ENCODE measurements at places on chromosomes 7 and 10. TPM values are rescaled to one million over a fixed set of nuclear protein-coding genes. Genes with fewer than 3 reads are reported as not detected.

- no peaks in the 10 kb centered on the region for H3K36me3 ChIP-seq
- H3K27me3 ChIP-seq = no peaks in the 10 kb centered on the region
- H3K4me3 ChIP-seq = no peak overlapping the region
- no peak for DNase-seq
- H3K4me1 ChIP-seq = peaks cover 27% of the 10 kb centered on the region
- no peak overlapping the region for H3K27ac ChIP-seq
Measured at GRCh38 chr10:72106154-72106849, 18.0 kb upstream of the SPOCK2 start.

- H3K27ac ChIP-seq = no peak overlapping the region
- H3K36me3 ChIP-seq = no peaks in the 10 kb centered on the region
- peaks cover 85% of the 10 kb centered on the region for H3K27me3 ChIP-seq
- H3K4me1 ChIP-seq = peaks cover 15% of the 10 kb centered on the region
- DNase-seq = no peak
Measured at GRCh38 chr10:101219946-101220451, 9.3 kb downstream of the LBX1 start.

- H3K4me1 ChIP-seq = no peaks in the 10 kb centered on the region
- no peak overlapping the region for H3K4me3 ChIP-seq
- DNase-seq = no peak
- no peak overlapping the region for H3K27ac ChIP-seq
- H3K36me3 ChIP-seq = no peaks in the 10 kb centered on the region
Measured at GRCh38 chr7:55534916-55535590, 37.2 kb downstream of the VOPP1 start.

DNA sequence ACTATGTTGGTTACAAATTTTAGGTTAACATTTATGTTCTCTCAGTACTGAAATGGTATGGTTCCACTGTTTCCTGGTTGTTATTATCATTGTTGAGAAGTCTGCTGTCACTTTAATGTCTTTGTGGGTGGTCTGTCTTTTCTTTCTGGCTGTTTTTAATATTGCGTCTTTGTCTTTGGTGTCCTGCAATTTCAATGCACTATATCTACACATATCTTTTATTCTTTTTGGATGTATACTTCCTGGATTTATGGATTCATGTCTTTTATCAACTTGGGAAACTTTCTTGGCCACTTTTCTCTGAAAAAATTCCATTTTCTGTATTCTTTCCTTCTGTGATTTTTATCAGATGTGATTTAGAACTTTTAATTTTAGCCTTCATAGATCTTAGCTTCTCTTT, 250.2 kb downstream of the BUB3 start:
- H3K27ac ChIP-seq = no peak overlapping the region
- H3K36me3 ChIP-seq = no peaks in the 10 kb centered on the region
- no peaks in the 10 kb centered on the region for H3K27me3 ChIP-seq
- no peak for DNase-seq
- H3K4me1 ChIP-seq = no peaks in the 10 kb centered on the region
- H3K4me3 ChIP-seq = no peak overlapping the region

DNA sequence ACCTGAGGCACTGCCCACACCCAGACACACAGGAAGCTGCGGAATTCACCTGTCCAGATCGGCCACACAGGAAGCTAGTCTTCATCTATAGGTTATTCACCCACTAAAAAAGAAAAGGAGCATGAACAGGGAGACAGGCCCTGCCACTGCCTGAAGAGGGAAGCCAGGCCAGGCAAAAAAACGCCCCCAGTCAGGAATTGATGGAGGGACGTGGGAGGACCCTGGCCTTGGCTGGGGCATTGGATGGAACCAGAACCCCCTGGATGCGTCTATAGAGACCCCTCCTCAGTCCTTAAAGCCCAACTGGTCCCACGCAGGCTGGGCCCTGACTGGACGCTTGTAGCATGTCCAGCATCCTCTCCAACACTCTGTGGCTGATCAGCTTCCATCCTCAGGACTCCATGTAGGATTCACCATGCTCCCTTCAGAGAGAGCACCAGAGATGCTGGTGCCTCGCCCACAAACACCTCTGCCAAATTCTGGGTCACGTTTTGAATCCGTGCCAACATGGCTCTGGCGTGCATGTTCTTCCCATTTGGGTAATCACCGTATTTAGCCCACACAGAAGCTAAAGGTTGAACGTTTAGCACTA, 259.3 kb upstream of the TCERG1L start:
- DNase-seq = no peak
- H3K4me3 ChIP-seq = no peak overlapping the region
- H3K27me3 ChIP-seq = no peaks in the 10 kb centered on the region

The ANKRD26 gene
- total RNA-seq = 18.9 TPM

The JAZF1 gene
- 19.2 TPM for total RNA-seq
